CD4-positive, alpha-beta T cell (primary cell): ENCODE measurements at places on chromosomes 1 and 21. TPM values are rescaled to one million over a fixed set of nuclear protein-coding genes. Genes with fewer than 3 reads are reported as not detected.

The RSPO1 gene
- total RNA-seq, result not detected

The RNU1-3 gene
- 5,937 TPM for total RNA-seq

The KRTAP19-3 gene
- not detected for total RNA-seq

The HES4 gene
- total RNA-seq, result 30.9 TPM

The GPR37L1 gene
- total RNA-seq, result not detected

The STYXL2 gene
- total RNA-seq, result not detected

The SH3BGRL3 gene
- total RNA-seq, result 193 TPM

GRCh38 chr1:43969416-43969745 is 429 bp upstream of the DPH2 start:
- no peak for DNase-seq

DNA sequence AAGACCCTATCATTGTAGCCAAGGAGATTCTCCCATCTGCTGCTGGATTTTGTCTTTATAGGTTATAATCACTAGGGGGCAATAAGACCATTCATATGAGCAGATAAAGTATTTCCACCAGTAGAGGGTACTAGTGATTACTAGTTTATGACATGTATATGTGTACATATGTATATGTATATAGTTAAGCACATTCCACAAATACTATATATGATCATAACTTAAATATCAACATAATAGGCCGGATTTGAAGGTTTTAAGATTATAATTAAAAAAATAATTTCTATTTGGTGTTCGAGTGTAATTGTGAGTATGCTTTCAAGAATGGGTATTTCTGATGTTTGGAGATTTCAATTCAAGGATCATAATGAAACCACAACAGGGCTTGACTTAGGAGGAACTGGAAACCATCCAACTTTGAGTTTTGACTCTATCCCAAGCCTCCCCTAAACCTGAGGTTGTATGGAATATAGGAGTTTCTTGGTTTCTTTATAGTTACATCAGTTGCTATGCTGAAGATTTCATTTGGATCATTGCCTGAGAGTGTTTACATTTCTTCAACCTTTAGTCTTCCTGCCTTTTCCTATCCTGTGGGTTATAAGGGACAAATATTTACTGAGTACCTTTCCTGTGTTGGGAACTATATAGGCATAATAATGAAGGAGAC is 16.9 kb downstream of the TCEANC2 start:
- no peak for DNase-seq

GRCh38 chr1:42004322-42004721 is 85.6 kb upstream of the HIVEP3 start:
- no peak for DNase-seq

DNA sequence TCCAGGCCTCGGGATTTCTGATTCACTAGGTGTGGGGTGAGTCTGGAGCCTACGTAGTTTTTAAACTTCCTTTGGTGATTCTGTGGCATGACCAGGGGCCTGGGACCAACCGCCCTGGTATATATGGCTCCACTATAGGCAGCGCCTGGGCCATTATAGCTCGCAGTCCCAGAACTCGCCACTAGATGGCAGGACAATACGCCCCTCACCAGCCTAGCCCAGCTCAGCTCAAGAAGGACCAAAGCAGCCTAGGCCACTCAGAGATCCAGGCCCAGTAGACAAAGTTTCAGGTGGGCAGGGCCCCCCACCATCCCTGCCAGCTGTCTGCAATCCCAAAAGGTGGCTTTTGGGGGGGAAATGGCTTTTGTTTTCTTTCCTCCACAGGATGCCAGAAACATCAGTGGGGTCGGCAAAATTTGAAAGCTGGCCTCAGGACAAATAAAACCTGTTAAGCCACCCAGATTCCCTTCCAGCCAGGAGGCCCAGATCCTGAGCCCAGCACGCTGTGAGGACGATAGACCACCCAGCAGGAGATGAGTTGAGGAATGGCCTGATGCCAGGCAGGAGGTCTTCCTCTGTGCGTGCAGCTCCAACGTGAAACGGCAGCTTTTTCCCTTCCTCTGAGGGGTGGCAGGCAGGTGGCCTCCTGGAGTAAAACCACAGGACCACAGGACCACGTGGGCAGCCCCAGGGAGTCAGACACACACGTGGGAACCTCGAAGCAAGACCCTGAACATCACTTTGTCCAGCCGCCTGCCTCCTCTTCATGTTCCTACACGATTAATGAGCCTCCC is 24.8 kb upstream of the TMEM51 start:
- peak; percentile 53 for DNase-seq

DNA sequence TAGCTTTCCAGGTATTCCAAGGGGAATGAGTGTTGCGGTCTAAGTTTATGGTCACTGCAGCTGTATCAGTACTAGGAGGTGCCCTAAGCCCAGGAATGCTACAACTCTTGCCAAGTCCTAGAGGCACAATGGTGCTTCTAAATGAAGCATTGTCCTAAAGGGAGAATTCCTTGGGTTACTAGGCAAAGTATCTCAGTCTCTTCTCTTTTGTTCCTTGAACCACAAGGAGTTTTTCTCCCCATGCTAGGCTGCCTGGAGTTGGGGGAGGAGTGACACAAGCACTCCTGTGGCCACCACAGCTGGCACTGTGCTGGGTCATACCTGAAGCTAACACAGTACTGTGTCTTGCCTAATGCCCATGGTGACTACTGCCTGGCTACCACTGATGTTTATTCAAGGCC is 50.7 kb downstream of the KMO start:
- no peak for DNase-seq

DNA sequence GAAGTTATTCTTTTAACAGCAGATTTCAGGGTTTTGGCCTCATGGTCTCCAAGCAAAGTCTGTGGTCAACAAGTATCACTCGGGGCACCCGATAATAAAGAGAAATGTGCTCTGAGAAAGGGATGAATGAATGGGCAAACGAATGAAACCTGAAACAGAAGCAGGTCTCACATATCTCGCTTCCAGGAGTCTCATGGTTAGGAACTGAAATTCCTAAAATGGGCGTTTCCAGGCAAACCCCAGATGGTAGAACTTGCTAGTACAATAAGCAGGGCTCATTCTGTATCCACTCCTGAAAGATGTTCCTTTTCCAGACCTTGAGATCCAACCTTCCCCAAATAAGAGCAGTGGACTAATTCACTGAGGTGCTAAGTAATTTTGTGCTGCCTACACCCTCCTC is 87.2 kb downstream of the LAMC2 start:
- no peak for DNase-seq

DNA sequence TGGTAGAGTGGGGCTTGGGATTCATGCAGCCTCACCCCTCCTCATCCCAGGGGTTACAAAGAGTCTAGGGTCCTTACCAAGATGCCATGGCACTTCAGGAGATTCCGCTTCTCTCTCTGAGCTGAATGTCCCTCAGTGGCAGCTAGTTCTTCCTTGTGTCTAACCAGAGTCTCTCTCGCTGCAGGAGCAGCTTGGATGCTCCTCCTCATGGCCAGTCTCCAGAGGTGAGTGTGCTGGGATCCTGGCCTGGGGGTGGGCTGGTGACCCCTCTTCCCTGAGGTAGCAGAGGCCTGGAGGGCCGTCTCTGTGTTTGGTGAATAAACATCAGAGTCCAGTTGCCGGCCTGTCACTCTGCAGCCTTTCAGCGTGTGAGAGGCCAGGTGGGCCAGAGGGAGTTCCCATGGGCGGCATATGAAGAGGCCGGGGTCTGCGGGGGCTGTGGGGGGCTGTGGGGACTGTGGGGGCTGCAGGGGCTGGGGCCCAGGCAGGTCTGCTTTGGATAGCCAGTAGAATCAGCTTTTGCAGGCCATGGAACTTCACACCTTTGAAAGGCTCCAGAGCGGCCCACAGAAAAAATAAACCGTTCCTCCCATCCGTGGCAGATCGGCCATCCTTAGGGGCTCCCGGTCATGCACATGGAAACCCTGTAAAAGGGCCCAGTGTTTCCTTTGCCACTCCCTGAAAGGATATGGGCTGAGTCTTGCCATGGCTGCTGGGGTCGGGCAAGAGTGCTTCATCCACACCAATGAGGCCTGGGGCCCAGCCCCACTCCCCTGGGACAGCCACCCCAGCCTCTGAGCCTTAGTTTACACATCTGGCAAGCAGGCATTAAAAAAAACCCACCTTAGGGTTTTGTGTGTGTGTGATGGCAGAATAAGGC is 256.4 kb downstream of the FOXD2 start:
- DNase-seq, result no peak

GRCh38 chr1:175133673-175134435 is 58.7 kb downstream of the KIAA0040 start:
- DNase-seq, result no peak

- no peak for DNase-seq
Observed at GRCh38 chr1:186901631-186902030, 72.9 kb downstream of the PLA2G4A start.

DNA sequence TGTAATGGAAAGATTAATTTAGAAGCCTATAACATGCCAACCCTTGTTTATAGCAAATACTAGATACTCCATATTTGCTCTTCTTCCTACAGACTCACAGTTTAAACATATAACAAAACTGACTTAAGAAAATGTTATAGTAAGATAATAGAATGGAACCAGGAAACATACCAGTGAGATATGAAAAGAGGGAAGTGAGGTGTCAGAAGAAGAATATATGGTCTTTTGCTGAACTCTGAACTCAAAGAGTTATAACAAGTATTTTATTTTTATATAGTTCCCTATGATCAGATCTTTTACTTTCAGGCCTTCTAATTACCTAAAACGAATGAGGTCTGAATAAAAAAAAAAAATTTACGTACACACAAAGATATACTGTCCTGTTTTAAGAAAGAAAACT is 20.9 kb downstream of the TMED5 start:
- DNase-seq, result no peak

DNA sequence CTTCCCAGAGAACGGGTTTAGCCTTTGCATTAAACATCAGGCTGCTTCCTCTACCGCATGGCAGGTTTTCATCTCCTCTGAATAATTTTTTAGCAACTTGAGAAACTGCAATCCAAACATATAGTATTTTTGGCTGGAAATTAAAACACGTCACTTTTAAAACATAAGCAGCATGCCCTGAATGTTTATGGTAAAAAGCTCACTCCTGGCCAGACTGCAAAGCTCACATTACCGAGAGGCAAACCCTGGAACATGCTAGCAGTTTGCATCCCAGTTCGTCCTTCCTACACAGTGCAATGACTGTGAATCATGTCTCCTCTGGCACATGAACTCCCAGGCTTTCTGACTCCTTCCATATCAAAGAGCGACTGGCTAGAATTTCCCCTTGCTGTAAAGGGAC is 312.3 kb downstream of the RRAGC start:
- DNase-seq, result no peak

DNA sequence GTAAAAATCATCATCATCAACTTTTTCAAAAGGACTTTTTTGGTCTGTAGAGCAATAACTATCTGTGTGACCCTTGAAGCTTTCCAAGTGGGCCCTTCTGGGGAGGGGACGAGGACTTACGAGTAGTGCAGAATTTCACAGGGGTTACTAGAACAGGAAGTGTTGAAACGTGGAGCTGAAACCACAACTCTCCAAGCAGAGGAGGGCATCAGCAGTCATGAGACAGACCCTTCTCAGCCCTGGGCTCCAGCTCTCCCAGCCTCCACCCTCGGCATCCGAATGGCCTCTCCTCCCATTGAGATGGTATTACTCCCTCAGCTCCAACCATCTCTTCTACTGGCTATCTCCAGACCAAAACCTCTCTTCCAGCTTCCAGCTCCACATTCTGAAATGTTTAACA is 3.6 kb downstream of the FAM89A start:
- DNase-seq, result no peak

DNA sequence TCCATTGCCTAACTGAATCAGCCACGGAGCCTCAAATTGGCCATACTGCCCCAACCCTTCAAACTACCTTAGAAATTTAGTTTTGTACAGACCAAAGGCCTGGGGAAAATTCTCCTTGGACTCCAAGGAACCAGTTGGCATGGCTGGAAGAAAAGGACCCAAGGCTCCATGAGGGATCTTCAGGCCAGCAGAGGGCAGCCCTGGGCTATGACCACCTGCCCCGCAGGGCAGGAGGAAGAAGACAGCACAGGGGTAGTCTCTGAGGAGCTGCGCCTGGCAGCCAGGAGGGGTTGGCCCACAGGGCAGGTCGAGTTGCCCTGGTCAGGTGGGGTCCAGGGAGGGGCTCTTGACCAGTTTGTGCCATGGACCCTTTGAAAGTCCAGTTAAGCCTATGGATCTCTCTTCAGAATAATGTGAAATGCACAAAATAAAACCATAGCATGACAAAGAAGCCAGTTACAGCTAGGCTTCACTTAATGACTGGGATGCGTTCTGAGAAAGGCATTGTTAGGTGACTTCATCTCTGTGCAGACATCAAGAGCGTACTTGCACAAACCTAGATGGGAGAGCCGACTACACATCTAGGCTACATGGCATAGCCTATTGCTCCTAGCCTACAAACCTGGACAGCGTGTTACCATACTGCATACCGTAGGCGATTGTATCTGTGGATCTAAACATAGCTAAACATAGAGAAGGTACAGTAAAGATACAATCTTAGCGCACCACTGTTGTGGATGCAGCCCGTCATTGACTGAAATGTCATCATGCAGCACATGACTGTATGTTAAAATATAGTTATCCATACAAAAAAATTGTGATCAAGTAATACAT is 26.1 kb downstream of the CACNA1S start:
- peak; percentile 56 for DNase-seq

DNA sequence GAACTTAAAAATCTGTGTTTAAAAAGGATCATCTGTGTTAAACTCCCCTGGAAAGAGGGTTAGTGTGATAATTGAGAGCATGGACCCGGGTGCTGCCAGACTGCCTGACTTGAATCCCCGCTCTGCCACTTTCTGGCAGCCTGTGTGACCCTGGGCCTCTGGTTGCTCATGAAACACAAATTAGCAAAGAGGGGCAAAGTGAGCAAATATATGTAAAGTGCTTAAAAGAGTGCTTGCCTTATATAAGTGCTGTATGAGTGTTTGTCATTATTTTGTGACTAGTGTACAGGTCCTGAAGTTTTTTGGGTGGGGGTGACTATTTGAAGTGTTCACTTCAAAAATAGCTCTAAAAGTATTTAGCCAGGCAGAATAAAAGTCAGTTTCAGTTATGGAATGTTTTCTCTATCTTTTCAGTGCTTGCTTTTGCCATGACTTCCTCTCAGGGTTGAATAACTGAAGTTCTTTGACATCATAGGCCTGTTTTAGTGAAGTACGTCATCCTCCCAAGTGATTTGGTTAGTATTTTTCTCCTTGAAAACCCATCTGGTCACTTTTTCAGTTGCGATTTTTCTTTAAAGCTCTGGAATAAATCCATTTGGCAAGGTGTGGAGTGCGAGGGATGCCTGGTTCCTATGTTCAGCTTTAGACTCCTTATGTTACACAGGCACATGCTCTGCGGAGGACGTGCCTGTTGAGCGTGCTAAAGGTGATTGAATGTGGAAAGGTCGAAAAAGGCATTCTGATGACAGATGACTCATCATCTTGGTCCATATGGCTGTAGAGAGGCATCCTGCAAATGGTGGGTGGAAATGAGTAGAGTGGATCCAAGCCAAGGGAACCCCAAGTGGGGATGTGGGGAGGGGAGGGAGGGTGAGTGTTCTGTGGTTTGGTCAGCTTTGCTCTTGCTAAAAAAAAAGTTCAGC is 47.8 kb downstream of the AK4 start:
- no peak for DNase-seq

- no peak for DNase-seq
Observed at GRCh38 chr1:12358499-12358898, 128.7 kb downstream of the VPS13D start.
